ENCODE measurements at places on chromosomes 12 and 14.
A peak's percentile ranks its signal among the peaks of the same experiment; 100 is the strongest.

GRCh38 chr14:90276646-90277367 is 20.5 kb downstream of the PSMC1 start:
- peak; percentile 96 for DNase-seq

- DNase-seq, result no peak
Observed at GRCh38 chr12:114995891-114996290, 311.9 kb upstream of the TBX3 start.

DNA sequence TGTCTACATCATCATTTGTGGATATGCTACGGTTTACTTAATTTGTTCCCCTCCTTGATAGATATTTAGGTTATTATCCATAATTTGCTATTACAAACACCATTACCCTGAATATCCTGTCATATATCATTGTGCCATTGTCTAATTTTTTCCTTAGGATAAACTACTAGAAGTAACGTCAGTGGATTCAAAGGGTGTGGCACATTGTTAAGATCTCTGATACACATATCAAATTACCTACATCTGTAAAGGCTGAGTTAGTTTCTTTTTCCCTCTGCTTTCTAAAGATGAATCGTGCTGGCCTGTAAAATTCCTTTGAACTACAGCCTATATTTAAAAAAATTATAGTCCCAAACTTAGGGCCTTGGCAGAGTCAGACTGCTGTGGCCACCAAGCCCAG is 53.9 kb upstream of the STRN3 start:
- no peak for DNase-seq

DNA sequence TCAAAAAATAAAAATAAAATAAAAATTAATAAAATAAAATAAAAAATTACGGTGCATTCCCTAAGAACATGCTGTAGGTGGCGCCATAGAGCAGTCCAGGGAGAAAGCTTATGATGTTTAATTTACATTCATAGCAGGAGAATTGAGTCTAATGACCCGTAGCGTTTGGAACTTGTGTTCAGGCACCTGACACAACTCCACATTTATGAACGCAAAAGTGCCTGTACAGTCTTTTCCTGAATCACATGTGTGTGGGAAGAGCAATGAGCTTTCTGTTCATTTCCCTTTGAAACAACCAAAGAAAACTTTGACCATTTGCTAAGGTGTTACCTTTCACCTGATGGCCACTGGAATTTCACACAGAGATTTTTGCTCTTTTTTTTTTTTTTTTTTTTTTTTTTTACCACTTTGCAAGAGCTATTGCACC is 60.6 kb upstream of the KCNA1 start:
- no peak for DNase-seq

- peak; percentile 89 for DNase-seq
Observed at GRCh38 chr12:2341871-2342270, 289.1 kb downstream of the CACNA1C start.

- peak; percentile 61 for DNase-seq
Observed at GRCh38 chr12:104275689-104276088, 27.9 kb upstream of the EID3 start.

Data from inflammatory macrophage treated with lipopolysaccharide for 1 hour (primary cell).